RKO (cell line): ENCODE measurements at places on chromosomes 12 and 14.

DNA sequence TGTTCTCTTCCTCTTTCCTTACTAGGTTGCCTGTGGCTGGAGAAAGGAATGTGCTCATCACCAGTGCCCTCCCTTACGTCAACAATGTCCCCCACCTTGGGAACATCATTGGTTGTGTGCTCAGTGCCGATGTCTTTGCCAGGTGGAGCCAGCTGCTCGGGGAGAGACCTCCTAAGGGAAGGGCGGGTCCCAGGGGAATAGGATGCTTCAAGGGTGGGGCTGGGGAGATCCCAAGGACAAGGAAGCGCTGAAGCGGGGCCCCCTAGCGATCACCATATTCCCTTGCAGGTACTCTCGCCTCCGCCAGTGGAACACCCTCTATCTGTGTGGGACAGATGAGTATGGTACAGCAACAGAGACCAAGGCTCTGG, 10.2 kb downstream of the MARS1 start:
- DNase-seq = no peak

DNA sequence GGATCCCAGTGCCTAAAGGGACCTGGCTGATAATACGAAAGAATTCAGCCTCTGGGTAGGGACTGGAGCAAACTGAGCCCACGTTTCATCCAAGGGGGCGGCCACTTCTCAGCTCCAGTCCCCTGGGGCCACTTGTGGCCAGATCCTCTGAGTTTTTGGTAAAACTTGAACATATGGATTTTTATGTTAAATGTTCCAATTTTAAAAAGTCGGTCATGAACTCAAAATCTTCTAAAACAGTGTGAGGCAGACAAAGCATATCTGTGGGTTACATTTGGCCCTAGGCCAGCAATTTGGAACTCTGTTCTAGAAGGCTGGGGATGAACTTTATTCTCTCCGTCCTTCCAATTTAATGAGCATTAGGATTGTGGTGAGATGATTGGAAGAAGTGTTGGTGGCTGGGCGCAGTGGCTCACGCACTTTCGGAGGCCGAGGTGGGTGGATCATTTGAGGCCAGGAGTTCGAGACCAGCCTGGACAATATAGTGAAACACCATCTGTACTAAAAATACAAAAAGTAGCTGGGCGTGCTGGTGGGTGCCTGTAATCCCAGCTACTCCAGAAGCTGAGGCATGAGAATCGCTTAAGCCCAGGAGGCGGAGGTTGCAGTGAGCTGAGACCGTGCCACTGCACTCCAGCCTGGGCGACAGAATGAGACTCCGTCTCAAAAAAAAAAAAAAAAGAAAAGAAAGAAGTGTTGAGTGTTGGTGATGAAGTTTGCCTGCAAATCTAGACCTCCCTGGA, 3.0 kb upstream of the PPP1CC start:
- DNase-seq = no peak

DNA sequence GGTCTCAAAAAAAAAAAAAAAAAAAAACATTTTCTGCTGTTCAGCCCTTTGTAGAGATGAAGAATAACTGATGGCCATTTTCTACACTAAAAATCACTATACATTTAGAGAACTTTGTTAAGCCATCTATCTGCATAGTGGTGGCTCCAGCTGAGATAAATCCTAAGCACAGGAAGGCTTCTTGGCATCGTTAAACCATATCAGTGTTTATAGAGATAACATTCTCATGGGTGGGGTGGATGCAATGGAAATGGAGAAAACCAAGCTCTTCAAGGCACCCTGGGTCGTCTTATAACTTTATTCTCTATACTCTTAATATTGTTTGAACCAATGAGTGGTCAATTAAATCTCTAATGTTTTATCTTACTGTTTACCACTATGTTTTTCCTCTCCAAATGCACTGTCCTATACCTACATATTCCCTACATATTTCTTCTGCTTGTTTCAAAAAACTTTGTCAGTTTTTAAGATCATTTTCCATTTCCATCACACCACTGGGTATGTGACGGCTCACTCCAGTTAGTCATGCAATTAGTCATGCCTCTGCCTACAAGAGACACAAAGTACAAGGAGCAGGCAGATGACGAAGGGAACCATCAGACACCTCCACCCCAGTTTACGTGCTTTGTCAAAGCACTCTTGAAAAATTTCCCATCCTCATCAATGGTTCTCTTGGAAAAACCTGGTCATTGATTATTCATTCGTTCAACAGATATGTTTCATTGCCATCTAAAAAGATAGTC, 119.3 kb upstream of the OVCH1 start:
- peak; percentile 79 for DNase-seq

GRCh38 chr12:94643606-94644005, 6.8 kb downstream of the TMCC3 start:
- DNase-seq = no peak

- no peak for DNase-seq
Observed at GRCh38 chr12:29492891-29493290, 4.6 kb downstream of the OVCH1 start.

GRCh38 chr12:104858611-104859543, 99.2 kb downstream of the SLC41A2 start:
- DNase-seq = no peak

DNA sequence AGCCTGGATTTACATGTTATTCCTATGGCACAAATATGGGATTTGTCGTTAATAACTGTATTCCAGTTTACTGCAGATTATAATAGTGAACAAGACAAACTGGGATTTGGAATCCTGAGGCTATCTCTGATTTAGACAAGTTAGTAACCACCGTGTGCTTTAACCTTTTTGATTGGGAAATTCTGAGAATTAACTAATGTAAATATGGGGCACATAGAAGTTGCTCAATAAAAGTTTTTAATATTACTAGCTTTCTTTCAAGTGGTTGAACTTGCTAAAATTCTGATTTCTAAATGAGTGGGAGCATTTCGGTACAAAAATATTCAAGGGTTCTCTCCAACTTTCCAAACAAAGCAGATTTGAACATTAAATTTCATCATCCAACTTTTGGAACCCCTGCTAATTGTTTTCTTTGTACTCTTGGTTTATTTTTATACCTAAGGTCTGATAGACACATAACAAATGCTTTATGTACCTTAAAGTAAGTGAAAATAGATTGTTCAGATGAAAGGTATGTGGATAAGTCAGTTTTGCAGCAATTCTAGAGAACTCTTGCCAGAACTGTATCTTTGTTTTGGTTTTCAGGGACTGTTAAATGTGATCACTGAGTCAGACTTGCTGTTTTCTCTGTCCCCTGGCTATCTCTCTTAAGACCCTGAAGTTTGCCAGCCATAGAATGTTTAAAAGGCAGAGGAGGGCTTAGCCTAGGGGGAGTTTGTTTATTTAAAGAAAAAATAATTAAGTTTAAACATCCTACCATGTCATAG, 57.5 kb downstream of the FRS2 start:
- no peak for DNase-seq

- no peak for DNase-seq
Observed at GRCh38 chr14:97977651-97978261, 1180.6 kb downstream of the VRK1 start.

GRCh38 chr12:55997535-55997859, 421 bp downstream of the SUOX start:
- no peak for DNase-seq

DNA sequence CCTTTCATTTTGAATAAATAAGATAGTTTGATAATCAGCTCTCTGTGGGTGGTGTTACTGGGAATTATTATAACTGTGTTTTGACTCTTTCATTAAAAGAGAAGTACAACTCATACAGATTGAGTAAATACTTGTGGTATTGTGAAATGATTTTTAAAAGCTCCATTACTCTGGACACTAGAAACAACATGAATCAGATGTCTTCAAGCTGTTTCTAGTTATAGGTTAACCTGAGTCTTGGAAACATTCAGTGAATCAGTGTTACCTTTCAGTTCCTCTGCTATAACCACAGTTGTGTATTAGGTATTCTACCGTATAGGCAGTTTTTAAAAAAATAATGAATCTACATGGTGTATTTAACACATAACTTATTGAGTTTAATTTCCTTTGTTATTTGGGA, 128.4 kb upstream of the SSTR1 start:
- no peak for DNase-seq

DNA sequence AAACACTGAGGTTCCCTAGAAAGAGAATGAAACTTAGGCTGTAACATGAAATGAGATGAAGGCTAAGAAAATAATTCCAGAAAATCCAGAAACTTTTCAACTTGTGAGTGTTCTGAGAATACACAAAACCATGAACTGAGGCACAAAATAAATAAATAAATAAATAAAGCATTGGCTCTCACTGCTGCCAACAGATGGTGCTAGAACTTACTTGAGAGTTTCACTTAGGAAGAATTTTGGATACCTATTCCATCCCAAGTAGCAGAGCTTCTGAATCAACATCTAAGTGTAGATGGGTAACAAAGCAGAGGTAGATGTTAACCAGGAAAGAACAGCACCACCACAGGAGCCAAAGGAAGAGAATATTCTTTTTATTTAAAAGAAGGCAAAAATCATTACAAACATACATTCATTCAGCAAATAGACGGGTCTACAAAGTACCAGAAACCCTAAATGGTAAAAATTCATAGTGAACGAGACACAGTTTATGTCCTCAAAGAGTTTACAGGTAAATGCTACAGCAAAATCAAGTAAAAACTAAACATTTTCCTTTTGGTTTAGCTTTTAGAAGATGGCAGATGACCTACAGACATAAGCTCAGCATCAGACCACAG, 16.7 kb downstream of the EPS8 start:
- peak; percentile 59 for DNase-seq

- DNase-seq = no peak
Observed at GRCh38 chr12:38123566-38124246, 192.9 kb upstream of the ALG10B start.

- DNase-seq = no peak
Observed at GRCh38 chr12:12529783-12530421, 32.8 kb downstream of the DUSP16 start.

GRCh38 chr12:106309671-106310505, 7.4 kb downstream of the TCP11L2 start:
- DNase-seq = no peak

- no peak for DNase-seq
Observed at GRCh38 chr14:100346306-100347091, 23.4 kb downstream of the SLC25A47 start.

DNA sequence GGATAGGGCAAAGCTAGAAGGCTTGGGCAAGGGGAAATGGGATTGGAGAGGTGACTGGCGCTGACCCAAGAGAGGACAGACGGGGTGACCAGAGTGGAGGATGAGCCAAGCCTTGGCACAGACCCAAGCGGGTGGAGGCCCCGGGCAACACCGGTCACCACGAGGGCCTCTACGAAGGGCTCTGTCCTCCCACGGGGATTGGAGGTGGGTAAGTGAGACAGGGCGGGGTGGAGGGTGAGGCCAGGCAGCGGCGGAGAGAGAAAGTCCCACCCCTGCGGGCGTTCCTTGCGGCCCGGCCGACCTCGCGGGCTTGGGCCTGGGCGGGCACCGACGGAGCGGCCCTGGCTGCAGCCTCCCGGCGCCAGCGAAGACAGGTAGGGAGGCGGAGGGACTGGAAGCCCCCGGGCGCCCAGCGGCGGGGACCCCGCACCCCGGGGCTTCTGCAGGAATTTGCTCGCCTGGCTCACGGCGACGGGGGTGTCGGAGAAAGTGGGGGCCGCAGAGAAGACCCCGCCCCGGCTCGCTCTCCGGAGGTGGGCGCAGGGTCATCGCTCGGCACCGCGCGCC, at the start of gene PAPLN:
TSS of gene PAPLN (plus strand) at position 288 of the 567 bp plus-strand sequence. CDS start 2,273 bp downstream, outside the sequence.
- DNase-seq = no peak

- no peak for DNase-seq
Observed at GRCh38 chr14:50635141-50635540, 33.0 kb downstream of the SAV1 start.

GRCh38 chr14:79586416-79586815, 624.9 kb downstream of the DIO2 start:
- no peak for DNase-seq

GRCh38 chr12:51814311-51815088, 34.0 kb downstream of the FIGNL2 start:
- no peak for DNase-seq

DNA sequence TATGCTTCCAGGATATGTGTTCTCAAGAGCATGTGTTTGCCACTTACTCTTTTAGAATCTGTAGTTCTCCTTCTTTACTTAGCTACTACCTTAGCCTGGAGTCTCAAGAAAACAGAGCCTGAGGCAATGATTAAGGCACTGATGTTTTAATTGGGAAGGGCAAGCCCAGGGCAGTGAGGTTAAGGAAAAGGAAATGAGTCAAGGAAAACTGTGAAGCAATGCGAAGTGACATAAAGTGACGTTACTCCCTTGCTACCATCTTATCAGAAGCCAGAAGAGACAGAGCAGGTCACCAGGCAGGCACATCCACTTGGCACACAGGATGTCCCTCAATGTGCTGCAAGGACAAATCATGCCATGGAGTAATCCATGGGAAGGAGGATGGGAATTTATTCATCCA, 11.3 kb upstream of the EML5 start:
- DNase-seq = peak; percentile 38

DNA sequence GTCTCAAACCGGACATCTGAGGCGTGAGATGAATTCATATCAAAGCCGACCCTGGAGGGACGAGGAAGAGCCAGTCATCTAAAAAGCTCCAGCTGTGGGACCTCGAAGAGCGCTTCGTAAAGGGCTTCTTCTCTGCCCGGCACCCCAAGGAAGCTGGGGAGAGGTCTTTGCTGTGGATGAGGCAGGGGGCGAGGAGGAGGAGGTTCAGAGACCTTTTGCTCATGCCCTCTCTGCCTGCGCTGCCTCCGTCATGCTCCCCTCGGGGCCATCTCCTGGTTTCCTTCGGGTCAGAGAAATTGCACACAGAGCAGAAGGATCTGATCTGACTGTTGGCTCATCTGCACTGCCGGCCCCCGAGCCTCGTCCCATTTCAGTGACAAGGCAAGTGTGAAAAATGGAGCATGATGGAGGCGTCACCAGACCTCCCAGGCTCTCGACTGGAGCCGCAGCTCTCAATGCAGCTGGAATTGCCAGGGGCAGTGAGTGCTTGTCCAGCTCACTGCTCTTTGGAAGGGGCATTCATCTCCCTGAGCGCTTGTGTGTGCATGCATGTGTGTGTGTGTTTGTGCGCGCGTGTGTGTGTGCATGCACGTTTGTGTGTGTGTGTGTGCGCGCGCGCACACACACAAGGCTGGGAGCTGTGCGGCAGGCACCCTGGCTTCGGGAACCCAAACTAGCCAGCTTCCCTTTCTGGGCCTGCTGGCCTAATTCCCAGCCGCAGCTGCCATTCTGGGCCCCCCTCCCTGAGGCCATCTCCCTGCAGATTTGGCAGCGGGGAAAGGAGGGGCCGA, 9.2 kb downstream of the CABP1 start:
- DNase-seq = no peak

- no peak for DNase-seq
Observed at GRCh38 chr14:105217774-105218173, 30.6 kb upstream of the BTBD6 start.

DNA sequence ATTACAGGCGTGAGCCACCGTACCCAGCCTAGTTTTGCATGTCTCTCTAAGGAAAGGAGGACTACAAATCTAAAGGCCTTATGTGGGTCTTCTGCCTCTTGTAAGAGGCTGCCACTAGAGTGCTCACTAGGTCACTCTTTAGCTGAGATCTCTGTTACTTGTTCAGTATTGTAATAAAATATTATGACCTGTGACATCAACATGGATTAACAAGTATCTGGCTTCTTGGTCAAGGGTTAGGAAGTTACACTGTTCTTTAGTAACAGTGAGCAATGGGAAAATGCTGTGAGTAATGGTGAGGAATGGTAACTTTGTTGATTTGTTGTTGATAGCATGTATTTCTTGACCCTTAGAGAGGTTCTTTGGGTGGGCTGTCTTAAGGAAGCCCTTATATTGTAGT, 50.5 kb downstream of the ERC1 start:
- no peak for DNase-seq

- peak; percentile 42 for DNase-seq
Observed at GRCh38 chr12:130119241-130119861, 42.9 kb upstream of the FZD10 start.
